Aorta (tissue), 5 donors: ENCODE measurements at places on chromosomes 5 and 9. TPM values are rescaled to one million over a fixed set of nuclear protein-coding genes. Genes with fewer than 3 reads are reported as not detected.

DNA sequence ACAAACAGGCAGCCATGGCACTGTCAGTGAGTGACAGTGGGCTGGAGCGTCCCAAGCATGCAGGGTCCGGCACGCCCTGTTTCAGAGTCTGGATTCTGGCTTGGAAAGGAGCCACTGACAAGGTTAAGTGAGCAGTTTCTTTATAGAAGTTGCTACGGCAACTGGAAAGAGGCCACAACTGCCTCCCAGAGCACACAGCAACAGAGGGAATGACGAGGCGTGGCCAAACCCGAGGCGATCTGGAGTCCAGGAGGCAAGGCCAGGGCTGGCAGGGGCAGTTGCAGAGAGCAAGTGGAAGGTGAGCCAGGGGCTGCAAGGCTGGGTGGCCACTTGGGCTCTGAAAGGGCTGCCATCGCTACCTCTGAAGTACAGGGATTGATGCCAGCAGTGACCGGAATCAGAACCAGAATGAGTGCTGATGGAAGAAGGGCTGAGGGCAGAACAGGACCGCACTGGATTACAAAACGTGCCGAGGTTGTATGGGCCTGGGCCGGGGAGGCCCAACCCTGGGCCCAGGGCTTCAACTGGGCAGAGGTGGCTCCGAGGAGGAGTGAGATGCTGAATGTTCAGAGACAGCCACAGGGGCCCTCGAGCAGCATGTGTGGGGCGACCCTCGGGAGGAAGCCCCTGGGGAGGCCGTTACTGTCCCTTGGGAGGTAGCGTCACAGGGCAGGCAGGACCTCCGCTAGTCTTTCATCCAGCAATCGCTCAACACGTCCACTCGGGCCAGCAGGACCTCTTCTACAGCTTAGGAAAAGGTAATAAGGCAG lies 4.6 kb downstream of the MRPL41 start:
- H3K4me3 ChIP-seq, result no peak overlapping the region
- DNase-seq, result no peak
- no peaks in the 10 kb centered on the region for H3K27me3 ChIP-seq
- no peaks in the 10 kb centered on the region for H3K36me3 ChIP-seq
- H3K4me1 ChIP-seq, result no peaks in the 10 kb centered on the region
- H3K27ac ChIP-seq, result no peak overlapping the region

Gene PNPLA7
- total RNA-seq, result 10.3 TPM

- no peak overlapping the region for H3K4me3 ChIP-seq
- DNase-seq, result no peak
- H3K4me1 ChIP-seq, result no peaks in the 10 kb centered on the region
These were observed 6.4 kb downstream of the GABRA6 start for GRCh38 chr5:161691911-161692310.

- no peak for DNase-seq
- H3K4me1 ChIP-seq, result no peaks in the 10 kb centered on the region
- H3K36me3 ChIP-seq, result no peaks in the 10 kb centered on the region
- H3K27me3 ChIP-seq, result no peaks in the 10 kb centered on the region
These were observed 482.7 kb downstream of the RAB3C start for GRCh38 chr5:59065554-59065953.

- no peak overlapping the region for H3K4me3 ChIP-seq
- H3K27ac ChIP-seq, result no peak overlapping the region
- no peaks in the 10 kb centered on the region for H3K4me1 ChIP-seq
- peaks cover 3% of the 10 kb centered on the region for H3K36me3 ChIP-seq
These were observed 151.7 kb upstream of the RAPGEF1 start for GRCh38 chr9:131891598-131891997.

Gene ROR2
- 1.6 TPM for total RNA-seq

Gene RELL2
- 1.9 TPM for total RNA-seq

Gene FST
- 6.1 TPM for total RNA-seq

GRCh38 chr5:116520771-116521170 lies 53.9 kb downstream of the SEMA6A start:
- DNase-seq, result no peak
- no peak overlapping the region for H3K4me3 ChIP-seq
- no peak overlapping the region for H3K27ac ChIP-seq
- peaks cover 3% of the 10 kb centered on the region for H3K4me1 ChIP-seq
- no peaks in the 10 kb centered on the region for H3K36me3 ChIP-seq

- H3K27me3 ChIP-seq, result no peaks in the 10 kb centered on the region
- no peaks in the 10 kb centered on the region for H3K4me1 ChIP-seq
- no peaks in the 10 kb centered on the region for H3K36me3 ChIP-seq
- no peak overlapping the region for H3K4me3 ChIP-seq
These were observed 603.0 kb downstream of the CCDC171 start for GRCh38 chr9:16155878-16156277.

GRCh38 chr5:126363658-126364057 lies 59.6 kb upstream of the GRAMD2B start:
- H3K4me3 ChIP-seq, result no peak overlapping the region
- no peak overlapping the region for H3K27ac ChIP-seq
- H3K36me3 ChIP-seq, result no peaks in the 10 kb centered on the region
- no peak for DNase-seq
- no peaks in the 10 kb centered on the region for H3K27me3 ChIP-seq

Gene ABO
- total RNA-seq, result 3.3 TPM

DNA sequence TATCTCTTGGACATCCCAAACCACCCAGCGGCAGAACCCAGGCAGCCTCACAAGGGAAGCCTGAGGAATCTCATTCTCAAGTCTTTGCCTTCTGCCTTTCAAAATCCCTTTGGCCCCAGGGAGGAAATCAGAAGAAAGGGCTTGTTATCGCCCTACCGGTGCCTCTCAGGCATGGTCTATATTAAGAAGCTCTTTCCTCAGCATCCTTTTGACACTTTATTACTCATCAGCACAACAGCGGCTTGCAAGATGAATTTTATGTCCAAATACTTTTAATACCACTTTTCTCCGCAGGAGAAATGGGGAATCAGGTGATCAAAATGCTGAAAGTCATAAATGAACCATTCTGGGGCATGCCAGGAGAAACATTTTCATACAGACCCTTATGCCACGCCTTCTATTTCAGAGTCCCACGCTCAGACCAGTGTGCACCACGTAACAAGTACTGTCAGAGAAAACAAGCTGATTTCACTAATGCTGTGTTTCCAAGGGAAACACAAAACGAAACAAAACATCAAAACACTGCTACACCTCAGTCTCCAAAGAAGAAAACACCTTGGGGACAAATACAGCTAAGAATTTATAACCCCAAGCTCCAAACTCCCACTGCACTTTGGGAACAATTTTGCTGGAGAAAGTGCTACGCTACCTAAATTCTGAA lies 30.0 kb downstream of the RAPGEF1 start:
- peaks cover 4% of the 10 kb centered on the region for H3K4me1 ChIP-seq
- H3K36me3 ChIP-seq, result no peaks in the 10 kb centered on the region
- no peak overlapping the region for H3K4me3 ChIP-seq
- DNase-seq, result no peak

Gene MOCS2
- 36.5 TPM for total RNA-seq

DNA sequence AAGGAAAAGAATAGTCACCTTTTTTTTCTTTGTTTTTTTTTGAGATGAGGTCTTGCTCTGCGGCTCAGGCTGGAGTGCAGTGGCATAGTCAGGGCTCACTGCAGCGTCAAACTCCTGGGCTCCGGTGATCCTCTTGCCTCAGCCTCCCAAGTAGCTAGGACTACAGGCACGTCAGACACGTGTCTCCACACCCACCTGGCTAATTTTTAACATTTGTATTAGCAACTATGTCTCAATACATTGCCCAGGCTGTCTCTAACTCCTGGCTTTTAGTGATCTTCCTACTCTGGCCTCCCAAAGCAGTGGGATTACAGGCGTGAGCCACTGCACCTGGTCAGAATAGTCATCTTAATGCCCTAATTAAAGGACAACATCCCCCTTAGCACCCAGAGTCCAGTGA lies 54.4 kb upstream of the CTSL start:
- H3K27ac ChIP-seq, result no peak overlapping the region
- no peaks in the 10 kb centered on the region for H3K27me3 ChIP-seq
- no peaks in the 10 kb centered on the region for H3K36me3 ChIP-seq

Gene ANGPTL2
- 36.7 TPM for total RNA-seq

DNA sequence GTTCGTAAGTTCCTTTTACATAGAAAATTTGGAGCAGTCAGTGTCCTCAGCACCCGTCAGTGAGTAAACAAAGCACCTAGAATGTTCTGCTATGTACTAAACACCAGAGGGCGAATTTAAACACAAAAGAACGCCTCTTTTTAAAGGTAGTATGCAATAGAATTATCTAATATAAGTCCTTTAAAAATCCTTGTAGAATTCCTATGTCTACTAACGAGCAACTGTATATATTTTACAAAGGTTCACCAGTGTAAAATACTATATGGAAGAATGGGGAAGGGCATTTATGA lies 499 bp upstream of the TMEM232 start:
- H3K4me3 ChIP-seq, result no peak overlapping the region
- H3K4me1 ChIP-seq, result no peaks in the 10 kb centered on the region
- H3K36me3 ChIP-seq, result no peaks in the 10 kb centered on the region
- H3K27me3 ChIP-seq, result no peaks in the 10 kb centered on the region
- no peak for DNase-seq
- no peak overlapping the region for H3K27ac ChIP-seq

- no peak overlapping the region for H3K27ac ChIP-seq
- no peaks in the 10 kb centered on the region for H3K36me3 ChIP-seq
- H3K4me1 ChIP-seq, result peaks cover 2% of the 10 kb centered on the region
- DNase-seq, result no peak
These were observed 342.5 kb upstream of the MPDZ start for GRCh38 chr9:13621872-13622564.

- H3K4me3 ChIP-seq, result no peak overlapping the region
- no peaks in the 10 kb centered on the region for H3K4me1 ChIP-seq
- DNase-seq, result no peak
- H3K27me3 ChIP-seq, result no peaks in the 10 kb centered on the region
These were observed 349.2 kb downstream of the SLIT3 start for GRCh38 chr5:168951769-168952168.

DNA sequence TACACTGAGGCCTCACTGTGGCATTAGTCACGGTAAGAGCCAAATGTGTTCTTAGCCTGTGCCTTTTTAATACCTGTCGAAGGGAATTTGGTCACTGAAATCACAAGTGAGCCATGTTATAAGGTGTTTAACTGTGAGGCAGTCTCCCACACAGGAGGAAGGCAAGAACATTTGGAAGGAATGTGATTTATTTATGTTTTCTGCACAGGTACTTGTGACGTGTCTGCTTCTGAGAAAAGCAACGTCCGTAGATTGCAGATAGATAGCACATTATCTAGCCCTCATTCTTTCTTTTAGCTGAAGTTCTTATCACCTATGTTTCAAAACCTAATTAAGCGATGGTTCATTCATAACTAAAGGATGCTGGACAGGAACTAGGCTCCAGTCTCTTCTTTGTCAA lies 19.0 kb upstream of the SMARCA2 start:
- no peaks in the 10 kb centered on the region for H3K27me3 ChIP-seq
- no peak overlapping the region for H3K4me3 ChIP-seq
- H3K36me3 ChIP-seq, result no peaks in the 10 kb centered on the region
- DNase-seq, result no peak
- no peak overlapping the region for H3K27ac ChIP-seq

Gene CSF1R
- total RNA-seq, result 125 TPM

Gene EDIL3
- total RNA-seq, result 154 TPM

Gene PDE8B
- total RNA-seq, result 25.5 TPM

DNA sequence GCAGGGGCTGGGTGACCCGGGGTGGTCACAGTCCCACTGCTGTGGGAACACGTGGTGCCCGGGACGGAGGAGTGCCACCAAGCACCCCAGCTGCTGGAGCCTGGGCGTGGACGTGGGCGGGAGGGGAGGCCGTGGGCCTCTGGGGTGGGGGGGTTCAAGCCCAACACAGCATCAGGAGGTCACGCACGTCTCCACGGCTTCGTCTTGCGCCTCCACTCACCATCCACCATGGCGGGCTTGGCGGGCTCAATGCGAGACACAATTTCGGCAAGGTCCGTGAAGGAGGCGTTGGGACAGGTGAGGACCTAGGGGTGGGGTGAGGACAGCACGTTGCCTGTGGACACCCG lies 2.2 kb upstream of the NSMF start:
- peak; percentile 54 for DNase-seq
- no peaks in the 10 kb centered on the region for H3K4me1 ChIP-seq
- H3K27me3 ChIP-seq, result no peaks in the 10 kb centered on the region
- H3K36me3 ChIP-seq, result no peaks in the 10 kb centered on the region
- H3K27ac ChIP-seq, result no peak overlapping the region

DNA sequence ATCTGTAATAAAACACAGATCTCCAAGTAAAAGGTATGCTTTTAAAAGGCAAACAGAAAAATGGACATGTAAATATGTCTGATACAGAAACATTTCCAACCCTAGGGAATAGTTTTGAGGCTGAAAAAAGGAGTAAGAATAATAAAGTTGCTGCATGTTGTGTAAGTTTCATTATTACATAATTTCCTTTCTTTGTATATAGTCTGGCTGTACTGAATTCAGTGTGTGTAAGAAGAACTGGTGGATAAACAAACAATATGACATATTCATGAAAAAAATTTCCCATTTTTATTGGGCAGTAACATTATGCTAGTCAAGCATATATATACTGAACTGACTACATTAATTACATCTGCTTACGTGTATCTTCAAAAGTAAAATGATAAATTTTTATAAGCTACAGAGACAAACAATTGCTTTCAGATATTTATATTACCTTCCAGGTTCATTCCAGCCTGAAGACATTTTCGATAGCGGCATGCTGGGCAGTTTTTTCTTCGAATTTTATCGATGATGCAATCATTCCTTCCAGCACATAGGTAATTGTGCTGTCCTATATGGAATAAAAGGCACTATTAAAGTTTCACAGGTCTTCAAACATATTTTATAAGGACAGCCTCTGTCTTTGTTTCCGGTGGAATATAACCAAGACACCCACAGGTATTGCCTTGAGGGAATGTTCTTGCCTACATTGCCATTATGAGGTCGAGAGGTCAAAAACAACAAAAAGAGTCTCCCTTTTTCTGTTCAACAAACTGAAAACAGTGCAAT lies 93.6 kb downstream of the NR3C1 start:
- no peaks in the 10 kb centered on the region for H3K36me3 ChIP-seq
- H3K27ac ChIP-seq, result no peak overlapping the region
- H3K27me3 ChIP-seq, result no peaks in the 10 kb centered on the region
- DNase-seq, result no peak
- no peak overlapping the region for H3K4me3 ChIP-seq

- H3K4me1 ChIP-seq, result no peaks in the 10 kb centered on the region
- peaks cover 6% of the 10 kb centered on the region for H3K36me3 ChIP-seq
- peak; percentile 51 for DNase-seq
- peak overlapping the region; percentile 57 for H3K27ac ChIP-seq
- H3K27me3 ChIP-seq, result no peaks in the 10 kb centered on the region
- no peak overlapping the region for H3K4me3 ChIP-seq
These were observed 38.7 kb upstream of the IL17B start for GRCh38 chr5:149417711-149418368.

Gene RETREG1
- total RNA-seq, result 6.5 TPM

DNA sequence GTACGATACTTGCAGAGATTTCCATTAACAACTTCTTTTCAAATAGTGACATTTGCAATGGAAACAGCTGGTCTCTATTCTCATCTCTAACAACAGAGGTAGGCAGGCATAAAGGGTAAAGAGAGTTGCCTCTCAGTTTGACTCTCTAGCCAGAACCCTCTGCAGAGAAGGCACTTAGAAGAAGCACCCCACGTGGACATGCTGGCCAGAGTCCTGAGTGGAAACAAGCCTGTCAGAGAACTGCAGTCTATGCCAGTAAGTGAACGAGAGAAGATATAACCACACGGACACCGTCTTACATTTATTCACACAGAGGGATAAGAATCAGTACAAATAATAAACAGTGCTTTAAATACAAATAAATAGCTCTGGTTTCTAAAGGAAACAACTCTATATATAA lies 11.0 kb upstream of the LHX6 start:
- H3K27me3 ChIP-seq, result no peaks in the 10 kb centered on the region
- no peak overlapping the region for H3K4me3 ChIP-seq
- no peak for DNase-seq
- H3K27ac ChIP-seq, result no peak overlapping the region
- H3K36me3 ChIP-seq, result peaks cover 8% of the 10 kb centered on the region

Gene SPATA9
- 0.45 TPM for total RNA-seq
